ENCODE measurements at places on chromosomes 2 and 18.

- peak; percentile 31 for DNase-seq
Measured at GRCh38 chr2:181656450-181657291, at the start of gene CERKL. Gene CERKL (minus strand): TSS chr2:181657105. CDS start chr2:181657006, 99 bp downstream.

- DNase-seq: no peak
Measured at GRCh38 chr2:36566887-36567286, 31.1 kb downstream of the FEZ2 start.

DNA sequence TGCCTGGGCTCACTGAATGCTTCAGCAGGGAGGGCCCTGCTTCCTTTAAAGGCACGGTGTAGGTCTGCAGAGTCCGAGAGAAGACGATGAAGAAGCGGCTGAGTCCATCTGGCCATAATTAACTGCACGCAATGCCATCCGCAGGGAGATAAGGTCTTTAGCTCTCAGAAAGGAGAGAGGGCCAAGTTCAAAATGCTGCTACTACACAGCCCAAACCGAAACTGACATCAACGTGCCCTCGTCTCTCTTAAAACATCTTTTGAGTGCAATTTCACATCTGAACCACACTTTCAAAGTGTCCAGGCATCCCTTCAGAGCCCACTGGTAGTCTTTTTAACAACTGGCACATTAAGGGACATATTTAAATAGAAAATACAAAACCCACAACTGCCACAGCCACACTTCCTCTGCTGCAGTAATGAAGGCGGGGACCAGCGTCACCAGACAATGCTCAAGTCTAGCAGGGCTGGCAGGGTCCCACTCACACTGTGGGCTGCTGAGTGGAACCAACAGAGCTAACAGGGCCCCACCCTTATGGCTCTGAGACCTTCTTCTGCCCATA, 35.8 kb downstream of the ST3GAL5 start:
- DNase-seq: no peak

GRCh38 chr2:36455011-36455410, 99.4 kb downstream of the CRIM1 start:
- DNase-seq: no peak

GRCh38 chr2:36360834-36361233, 5.3 kb downstream of the CRIM1 start:
- DNase-seq: no peak

DNA sequence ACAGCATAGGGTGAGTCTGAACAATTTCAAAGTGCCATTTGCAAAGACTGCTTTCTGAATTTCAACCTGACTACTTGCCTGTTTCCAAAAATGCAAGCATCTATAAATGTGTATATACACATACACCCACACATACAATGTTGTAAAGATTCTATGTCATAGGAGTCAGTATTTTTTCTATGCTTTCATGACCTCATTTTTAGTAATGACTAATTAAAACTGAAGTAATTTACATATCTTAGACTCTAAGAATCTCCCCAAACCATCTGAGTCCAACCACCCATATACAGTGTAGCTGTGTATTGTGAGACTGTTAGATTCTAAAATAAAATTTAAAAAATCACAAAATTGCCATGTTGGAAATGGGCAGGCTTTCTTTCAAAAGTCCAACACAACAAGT, 162.0 kb upstream of the STK17B start:
- DNase-seq: no peak

- no peak for DNase-seq
Measured at GRCh38 chr2:12979066-12979465, 262.3 kb downstream of the TRIB2 start.

DNA sequence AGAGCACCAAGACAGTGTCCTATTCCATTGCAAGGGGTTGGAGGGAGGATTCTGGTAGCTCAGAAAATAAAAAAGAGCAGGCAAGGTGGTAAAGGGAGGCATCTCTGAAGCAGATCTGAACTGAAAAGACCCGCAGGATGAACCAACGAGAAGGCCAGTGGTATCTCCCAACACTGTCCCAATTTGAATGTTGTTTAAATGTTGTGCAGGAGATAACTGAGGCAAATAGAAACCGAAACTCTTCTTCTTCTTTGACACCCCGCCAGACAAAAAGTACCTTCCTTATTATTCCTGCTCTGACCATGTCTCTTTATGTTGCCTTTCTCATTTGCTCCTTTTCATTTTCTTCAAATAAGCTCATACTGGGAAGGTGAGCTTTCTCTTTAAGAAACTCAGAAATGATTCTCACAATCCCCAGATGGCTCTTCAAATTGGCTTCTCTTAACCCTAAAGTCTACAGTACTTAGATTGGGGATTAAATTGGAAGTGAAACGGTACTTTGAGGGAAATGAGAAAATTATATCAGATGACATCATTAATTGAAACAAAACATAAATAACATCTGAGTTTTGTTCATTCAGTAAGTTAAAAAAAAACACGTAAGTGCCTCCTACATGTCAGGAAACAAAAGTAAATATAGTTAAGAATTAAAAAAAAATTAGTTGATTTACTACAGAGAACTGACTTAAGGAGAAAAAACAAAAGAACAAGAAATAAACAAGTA, 143.6 kb downstream of the WDPCP start:
- DNase-seq: no peak

DNA sequence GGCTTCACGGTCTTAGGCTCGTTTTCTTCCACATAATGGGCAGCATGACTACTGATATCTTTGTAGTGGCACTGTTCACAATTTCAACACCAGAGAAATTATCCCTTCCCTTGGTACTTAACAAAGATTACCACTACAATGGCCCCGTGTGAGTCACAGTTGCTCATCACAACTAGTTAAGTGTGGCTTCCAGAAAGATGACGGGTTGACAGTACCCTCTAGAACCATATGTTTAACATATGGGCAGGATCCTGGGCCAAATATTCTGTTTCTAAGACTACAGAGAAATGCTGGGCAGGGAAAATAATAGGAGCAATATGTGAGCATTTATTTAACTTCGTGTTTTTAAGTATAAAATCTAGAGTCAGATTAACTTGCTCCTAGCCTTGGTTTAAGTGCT, 780.1 kb upstream of the LINC00305 start:
- DNase-seq: peak; percentile 93

DNA sequence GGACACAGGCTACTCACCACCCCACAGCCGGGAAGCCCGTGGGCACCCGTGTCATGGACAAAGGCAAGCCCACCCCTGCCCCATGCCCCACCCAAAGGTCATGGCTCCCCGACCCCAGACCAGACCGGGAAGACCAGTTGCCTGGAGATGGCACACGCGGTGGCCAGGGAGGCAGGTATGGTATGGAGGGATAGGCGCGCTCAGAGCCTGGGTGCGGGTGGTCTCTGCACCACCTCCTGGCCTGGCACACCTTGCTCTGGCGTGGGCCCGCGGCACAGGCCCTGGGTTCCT, 51.2 kb downstream of the BIN1 start:
- DNase-seq: no peak

- no peak for DNase-seq
Measured at GRCh38 chr2:114218383-114218782, 224.1 kb upstream of the DPP10 start.

DNA sequence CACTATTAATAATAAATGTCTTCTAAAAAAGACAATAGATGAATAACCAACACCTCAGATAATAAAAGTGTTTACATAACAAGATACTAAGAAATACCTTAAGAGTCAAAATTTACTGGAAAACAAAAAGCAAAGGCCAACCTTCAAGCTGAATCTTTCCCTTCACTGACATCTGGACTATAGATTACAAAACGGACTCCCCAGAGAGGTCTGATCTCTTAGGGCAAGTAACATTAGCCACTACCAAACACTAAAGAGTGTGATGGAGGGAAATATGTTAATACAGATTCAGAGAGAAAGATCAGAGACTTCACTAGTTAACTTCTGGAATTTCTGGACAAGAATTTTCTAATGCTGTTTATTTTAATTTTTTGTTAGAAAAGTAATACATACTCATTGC, 13.9 kb downstream of the CLASP1 start:
- DNase-seq: no peak

GRCh38 chr2:28934769-28935168, 40.3 kb downstream of the WDR43 start:
- DNase-seq: no peak

- DNase-seq: no peak
Measured at GRCh38 chr2:179965291-179966258, 41.5 kb downstream of the CWC22 start.

GRCh38 chr2:231017231-231017598, 20.1 kb upstream of the C2orf72 start:
- DNase-seq: no peak

- DNase-seq: no peak
Measured at GRCh38 chr2:193496786-193497185, 1302.1 kb upstream of the TMEFF2 start.
